ENCODE measurements at places on chromosomes 13 and 19.

GRCh38 chr13:45564133-45564776, 51.3 kb downstream of the ERICH6B start:
- no peak for DNase-seq

- DNase-seq = no peak
Observed at GRCh38 chr13:34816245-34816884, 125.7 kb upstream of the NBEA start.

GRCh38 chr13:96119921-96120320, 30.0 kb downstream of the HS6ST3 start:
- DNase-seq = no peak

- no peak for DNase-seq
Observed at GRCh38 chr13:76329866-76330580, 556.2 kb downstream of the KCTD12 start.

DNA sequence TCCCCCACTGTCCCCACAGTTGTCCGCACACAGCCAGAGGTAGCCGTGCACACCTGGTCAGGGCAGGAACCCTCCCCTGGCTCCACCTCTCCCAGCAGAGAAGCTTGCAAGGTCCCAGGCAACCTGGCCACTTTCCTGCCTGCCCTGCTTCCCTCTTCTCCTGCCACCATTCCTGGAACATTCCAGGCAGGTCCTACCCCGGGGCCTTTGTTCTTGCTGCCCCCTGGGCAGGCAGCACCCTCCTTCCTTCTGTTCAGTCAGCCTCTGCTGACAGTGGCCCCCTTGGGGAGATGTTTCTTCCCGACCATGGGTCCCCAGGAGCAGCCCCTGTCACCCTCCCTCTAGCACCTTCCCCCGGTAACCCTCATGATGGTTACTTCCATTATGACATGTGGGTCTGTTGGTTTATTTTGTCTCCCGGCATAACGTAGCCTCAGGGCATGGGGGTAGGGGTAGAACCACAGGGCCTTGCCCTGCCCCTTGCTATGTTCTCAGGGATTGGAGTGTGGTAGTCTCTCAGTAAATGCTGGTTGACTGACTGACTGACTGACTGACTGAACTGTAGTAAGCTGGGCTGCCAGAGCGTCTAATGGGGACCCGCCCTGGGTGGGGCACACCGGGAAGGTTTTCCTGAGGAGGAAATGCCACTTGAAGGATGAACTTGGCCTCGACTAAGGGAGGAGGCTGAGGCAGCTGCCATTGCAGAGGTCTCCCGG, 10.8 kb downstream of the PAK4 start:
- no peak for DNase-seq

DNA sequence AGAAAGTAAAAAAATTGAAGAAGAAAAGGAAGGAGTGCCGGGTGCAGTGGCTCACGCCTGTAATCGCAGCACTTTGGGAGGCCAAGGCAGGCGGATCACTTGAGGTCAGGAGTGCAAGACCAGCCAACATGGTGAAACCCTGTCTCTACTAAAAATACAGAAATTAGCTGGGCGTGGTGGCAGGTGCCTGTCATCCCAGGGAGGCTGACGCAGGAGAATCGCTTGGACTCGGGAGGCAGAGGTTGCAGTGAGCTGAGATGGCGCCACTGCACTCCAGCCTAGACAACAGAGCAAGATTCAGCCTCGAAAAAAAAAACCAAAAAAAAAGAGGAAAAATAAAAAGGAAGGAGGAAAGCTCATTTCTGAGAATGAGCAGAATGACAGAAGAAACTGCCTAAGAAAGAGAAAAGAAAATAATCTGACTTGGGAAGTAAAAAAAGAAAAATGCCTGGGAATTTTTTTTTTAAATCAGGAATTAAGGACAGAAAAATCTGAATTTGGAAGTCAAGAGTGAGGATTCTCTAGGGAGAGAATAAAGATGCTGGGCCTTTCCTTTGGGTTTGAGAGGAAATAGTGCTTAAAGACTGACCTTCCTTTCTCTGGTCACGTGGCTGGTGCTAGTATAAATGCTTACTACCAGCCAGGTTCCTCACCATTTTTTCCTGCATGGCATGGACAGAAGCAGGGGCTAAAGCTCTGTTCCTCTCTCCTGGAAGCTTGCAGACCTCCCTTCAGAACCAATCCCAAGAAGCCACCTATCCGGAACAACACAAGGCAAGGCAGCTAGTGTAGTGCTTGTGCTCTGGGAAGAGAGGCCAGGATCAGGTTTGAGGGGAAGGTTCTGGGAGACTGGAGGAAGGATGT, at the start of gene FFAR2:
Gene FFAR2 (plus strand): TSS at position 652 of the 864 bp plus-strand sequence. CDS start 1,458 bp downstream, outside the sequence.
- DNase-seq = no peak

- peak; percentile 84 for DNase-seq
Observed at GRCh38 chr19:1008268-1009040, 8.2 kb downstream of the GRIN3B start.

- DNase-seq = peak; percentile 95
Observed at GRCh38 chr19:913080-913748, at the start of gene R3HDM4. TSS of gene R3HDM4 (minus strand) at chr19:913219. CDS start at chr19:913157, 62 bp downstream.

GRCh38 chr13:75255147-75255546, 226.8 kb downstream of the TBC1D4 start:
- DNase-seq = no peak

- DNase-seq = no peak
Observed at GRCh38 chr13:112588490-112589297, 741 bp upstream of the TUBGCP3 start.

DNA sequence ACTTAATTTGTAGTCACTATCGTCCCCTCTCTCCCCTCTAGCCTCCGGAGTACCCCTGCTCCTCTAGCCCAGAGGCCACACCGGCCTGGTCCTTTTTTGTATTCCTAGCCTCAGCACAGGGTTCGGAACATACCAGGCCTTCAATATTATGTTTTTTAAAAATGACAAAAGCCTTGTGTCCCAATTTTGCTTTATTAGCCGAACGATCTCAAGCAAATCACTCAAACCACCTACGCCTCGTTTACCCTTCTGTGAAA, 463 bp upstream of the POMP start:
- no peak for DNase-seq

- DNase-seq = no peak
Observed at GRCh38 chr13:35995136-35995535, 136.0 kb downstream of the DCLK1 start.

DNA sequence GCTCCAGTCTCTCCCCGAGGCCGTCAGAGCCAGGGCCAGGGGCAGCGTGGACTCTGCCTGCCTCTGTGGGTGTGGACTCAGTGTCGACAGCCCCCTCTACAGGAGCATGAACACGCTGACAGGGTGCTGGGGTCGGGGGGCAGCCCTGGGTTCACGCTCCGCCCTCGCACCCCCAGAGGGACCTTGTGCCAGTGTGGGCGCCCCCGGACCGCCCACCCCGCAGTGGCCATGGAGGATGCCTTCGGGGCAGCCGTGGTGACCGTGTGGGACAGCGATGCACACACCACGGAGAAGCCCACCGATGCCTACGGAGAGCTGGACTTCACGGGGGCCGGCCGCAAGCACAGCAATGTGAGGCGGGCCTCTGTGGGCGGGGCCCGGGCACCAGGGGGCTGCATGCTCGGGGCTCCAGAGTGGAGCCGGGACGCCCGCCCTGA, 8.3 kb downstream of the TRPM4 start:
- no peak for DNase-seq

DNA sequence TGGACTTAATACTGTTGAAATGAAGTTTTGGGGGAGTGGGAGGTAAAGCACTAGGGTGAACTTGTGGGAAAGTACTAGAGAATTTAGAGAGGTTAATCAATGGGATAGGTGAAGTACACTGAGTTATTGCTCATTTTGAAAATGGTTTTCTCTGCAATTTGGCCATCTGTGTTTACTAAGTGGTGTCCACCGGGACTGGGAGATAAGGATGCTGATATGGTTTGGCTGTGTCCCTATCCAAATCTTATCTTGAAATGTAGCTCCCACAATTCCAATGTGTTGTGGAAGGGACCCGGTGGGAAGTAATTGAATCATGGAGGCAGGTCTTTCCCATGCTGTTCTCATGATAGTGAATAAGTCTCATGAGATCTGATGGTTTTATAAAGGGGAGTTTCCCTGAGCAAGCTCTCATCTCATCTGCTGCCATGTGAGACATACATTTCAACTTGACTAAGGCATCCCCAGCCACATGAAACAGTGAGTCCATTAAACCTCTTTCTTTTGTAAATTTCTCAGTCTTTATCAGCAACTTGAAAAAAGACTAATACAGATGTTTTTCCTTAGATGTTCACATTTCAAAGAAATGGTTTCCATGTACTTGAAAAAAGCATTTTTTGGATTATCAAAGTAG, 1569.4 kb upstream of the PRR20A start:
- no peak for DNase-seq

- peak; percentile 90 for DNase-seq
Observed at GRCh38 chr13:57633141-57633949, 1.8 kb downstream of the PCDH17 start.
